ENCODE measurements at places on chromosomes 13 and 19.

DNA sequence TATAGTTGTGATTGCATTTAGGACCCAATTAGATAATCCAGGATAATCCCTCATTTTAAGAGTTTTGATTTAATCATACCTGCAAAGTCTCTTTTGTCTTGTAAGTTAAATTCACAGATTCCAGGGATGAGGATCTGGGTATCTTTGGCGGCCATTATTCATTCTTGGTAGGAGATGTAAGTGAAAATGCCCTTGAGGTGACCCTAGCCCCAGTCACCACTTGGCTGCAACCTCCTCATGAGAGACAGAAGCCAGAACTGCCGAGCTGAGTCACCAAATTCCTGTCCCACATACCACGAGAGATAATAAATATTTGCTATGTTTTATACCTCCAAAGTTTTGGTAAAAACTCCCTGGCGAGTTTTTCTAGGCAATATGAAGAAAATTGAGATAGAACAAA lies 389.4 kb downstream of the RFC3 start:
- DNase-seq, result no peak

GRCh38 chr13:92188574-92188973 lies 790.2 kb downstream of the GPC5 start:
- no peak for DNase-seq

- no peak for DNase-seq
These were observed 29.8 kb upstream of the ZNF254 start for GRCh38 chr19:24057144-24057543.

GRCh38 chr19:44904426-44904994 lies 1.1 kb upstream of the APOE start:
- no peak for DNase-seq

DNA sequence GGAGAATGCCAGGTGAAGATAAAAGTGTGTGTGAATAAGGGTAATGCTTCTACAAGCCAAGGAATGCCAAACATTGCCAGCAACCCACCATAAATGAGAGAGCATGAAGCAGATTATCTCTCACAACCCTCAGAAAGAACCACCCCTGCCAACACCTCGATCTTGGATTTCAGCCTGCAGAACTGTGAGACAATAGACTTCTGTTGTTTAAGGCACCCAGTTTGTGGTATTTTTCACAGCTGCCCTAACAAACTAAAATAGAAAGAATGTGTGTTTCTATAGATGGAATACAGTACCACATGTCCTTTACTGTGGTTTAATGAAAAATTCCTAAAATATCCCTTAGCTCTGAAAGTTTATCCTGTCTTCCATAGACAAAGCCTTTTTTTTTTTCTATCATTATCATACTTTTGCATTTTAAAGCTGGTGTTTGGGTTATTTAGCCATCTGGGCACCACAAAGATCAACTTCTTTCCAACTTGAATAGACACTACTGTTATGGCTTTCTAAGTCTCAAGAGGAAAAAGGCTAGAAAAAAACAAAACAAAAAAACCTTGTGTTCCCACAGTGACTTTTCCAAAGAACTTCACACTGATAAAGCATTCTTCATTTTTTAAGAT lies 505.6 kb downstream of the KCTD12 start:
- no peak for DNase-seq

- DNase-seq, result no peak
These were observed 567 bp upstream of the B3GNT3 start for GRCh38 chr19:17794412-17794730.

GRCh38 chr19:41904118-41904870 lies 21.3 kb downstream of the ARHGEF1 start:
- DNase-seq, result no peak

- no peak for DNase-seq
These were observed 85.2 kb upstream of the FAM216B start for GRCh38 chr13:42696191-42696590.

DNA sequence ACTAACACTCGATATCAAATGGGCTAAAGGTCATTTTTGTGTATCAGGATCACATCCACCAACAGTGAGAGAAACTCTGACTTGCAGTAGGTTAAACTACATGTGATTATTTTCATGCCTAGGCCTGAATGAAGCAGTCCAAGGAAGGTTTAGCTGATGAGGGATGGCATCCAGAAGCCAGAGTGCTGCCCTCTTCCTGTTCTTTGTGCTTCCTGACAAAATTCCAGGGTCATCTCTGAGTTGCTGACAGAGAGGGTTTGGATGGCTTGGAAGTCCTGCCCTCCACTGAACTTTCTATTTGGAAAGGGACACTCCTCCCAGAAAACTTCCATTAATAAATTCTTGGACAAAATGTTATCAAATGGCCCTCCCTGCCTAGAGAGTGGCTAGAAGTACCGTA lies 728.3 kb upstream of the SLC10A2 start:
- no peak for DNase-seq

DNA sequence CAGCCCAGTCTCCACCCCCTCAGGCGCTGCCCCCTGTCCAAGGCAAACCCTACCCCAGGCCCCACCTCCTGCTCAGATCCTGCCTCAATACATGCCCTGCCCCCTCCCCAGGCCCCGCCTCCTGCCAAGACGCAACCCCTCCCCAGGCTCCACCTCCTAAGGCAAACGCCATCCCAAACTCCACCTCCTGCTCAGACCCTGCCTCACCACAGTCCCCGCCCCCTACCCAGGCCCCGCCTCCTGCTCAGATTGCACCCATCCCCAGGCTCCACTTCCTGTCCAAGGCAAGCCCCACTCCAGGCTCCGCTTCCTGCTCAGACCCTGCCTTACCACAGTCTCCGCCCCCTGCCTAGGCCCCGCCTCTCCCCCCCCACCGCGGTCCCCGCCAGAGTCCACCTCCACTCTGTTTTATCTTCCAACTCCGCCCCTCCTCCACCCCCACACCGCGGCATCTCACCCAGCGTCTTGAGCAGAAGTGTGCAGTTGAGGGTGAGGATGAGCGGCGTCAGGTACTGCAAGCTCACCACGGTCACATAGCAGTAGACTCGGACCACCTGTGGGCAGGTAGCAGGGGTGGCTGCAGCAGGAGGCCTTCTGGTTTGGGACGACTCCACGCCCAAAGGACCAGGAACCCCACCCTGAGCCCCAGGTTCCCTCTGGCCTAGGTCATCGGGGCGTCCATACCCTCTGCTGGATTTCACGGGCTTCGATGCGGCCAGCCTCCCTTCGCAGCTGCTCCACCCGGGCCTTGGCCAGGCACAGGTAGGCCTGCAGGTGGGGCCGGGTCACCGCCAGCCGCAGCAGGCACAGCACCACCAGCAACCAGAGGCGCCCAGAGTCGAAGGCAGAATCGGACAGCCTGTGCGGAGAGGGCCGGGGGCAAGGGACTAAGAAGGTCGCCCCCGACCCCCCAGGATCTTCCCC lies 17.7 kb downstream of the TMEM161A start:
- DNase-seq, result no peak
